H54 (cell line): ENCODE measurements at places on chromosomes 11 and 22.

GRCh38 chr22:40220316-40221054 lies 42.8 kb downstream of the TNRC6B start:
- no peak for DNase-seq

DNA sequence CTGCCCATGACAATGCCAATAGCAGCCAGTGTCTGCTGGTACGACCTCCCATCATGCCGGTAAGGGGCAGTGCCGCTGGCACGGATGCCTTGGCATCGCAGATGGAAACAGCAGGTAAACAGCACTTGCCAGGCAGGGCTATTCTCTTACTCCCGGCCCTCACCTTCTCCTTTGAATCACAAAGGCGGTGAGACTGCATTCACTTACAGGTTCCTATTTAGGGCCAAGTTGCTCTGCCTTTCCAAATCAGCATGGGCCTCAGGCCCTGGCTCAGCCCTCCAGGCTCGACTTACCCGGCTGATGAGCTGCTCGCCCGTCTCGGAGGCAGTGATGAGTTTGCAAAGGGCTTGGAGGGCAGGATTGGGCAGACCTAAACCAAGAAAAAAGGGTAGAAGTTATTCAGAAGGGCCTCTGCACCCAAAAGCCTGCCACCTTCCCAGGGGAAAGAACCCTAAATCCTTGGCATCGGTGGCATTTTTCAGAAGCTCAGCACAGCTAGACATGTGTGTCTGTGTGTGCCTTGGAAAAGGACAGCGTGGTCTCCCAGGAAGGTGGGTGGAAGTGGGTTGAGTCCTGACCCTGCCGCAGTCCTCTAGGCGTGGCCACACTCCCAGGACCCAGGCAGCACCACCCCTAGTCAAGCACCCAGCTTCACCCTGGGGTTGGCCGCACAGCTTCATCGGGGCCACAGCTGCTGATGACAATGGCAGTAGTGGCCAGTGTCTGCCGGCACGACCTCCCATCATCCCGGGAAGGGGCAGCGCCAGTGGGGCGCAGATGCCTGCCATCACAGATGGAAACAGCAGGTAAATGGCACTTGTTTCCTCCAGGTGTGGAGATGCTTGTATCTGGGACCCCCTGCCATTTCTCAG lies 73.5 kb upstream of the PITPNB start:
- DNase-seq: no peak

GRCh38 chr11:58775066-58775708 lies 43.4 kb upstream of the GLYAT start:
- no peak for DNase-seq

GRCh38 chr22:48258064-48258701 lies 1495.7 kb downstream of the TBC1D22A start:
- DNase-seq: no peak

GRCh38 chr11:46452918-46453517 lies 61.4 kb upstream of the CHRM4 start:
- no peak for DNase-seq

DNA sequence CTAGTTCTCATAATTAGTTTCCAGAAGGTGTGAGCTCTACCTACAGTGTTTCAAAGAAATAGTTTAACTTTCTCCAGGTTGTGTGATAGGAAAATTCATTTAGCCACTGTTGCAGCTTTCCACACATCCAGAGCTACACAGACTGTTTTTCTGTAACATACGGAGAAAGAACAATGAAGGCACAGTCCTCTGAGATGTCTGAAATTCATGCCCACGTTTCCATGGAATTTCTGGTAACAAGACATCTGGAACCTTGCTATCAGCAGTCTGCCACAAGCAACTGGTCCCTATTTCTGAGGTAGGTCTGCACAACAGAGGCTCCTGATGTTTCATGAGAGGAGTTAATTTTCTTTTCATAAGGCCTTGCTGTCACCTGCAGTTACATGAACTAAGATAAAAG lies 273.3 kb upstream of the C11orf87 start:
- no peak for DNase-seq

DNA sequence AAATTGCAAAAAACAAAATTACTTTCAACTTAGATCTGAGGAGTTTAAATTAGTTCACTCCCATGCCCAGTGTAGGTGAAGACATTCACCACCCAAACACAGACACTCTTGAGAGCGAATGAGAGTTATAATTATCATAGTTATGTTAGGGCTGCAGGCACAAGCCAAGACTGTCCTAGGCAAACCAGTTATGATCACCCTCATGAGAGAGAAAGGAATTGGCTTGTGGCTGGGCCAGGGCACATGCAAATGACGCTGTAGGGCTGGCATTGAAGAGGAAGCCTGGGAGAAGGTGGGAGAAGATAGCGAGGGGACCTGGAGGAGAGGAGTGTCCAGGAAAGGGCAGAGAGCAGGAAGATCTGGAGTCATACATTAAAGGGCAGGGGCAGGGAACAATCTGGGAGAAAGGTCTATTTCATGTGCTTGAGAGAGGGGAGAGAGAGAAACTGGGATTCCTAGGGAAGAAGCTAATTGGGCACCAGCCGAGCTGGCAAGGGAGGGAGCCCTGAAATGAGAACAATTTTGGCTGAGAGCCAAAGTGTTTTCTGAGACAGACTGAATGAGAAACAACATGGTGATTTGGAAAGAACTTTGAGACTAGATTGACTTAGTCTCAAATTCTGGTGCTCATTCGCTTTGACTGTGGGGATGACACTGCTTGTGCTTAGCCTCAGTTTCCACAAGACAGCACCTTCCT lies 279.9 kb downstream of the KIRREL3 start:
- DNase-seq: no peak

- DNase-seq: no peak
Observed at GRCh38 chr22:46091277-46091977, 58.9 kb upstream of the PPARA start.
